ENCODE measurements at places on chromosomes 1 and 21. TPM values are rescaled to one million over a fixed set of nuclear protein-coding genes. Genes with fewer than 3 reads are reported as not detected.

DNA sequence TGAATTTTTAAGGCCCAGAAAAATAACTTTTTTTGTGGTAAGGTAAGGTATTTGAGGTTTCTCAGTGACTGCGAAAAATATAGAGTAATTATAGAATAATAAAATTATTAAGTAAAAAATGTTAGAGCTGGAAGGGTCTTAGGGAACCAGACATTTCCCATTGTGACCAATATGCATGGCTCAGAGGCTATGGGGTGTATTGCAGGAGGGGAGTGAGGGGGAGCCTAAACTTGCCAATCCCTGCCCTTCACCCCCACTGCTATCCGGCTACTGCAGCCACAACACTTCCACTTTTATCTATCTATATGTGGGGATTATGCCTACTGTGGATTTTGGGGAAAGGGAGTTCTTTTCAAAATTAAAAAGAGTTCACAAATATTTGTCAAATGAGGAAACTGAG, 7.6 kb upstream of the GADD45A start:
- no peak for ATAC-seq
- no peak overlapping the region for H3K27ac ChIP-seq
- no peaks in the 10 kb centered on the region for H3K4me1 ChIP-seq
- no peaks in the 10 kb centered on the region for H3K27me3 ChIP-seq

DNA sequence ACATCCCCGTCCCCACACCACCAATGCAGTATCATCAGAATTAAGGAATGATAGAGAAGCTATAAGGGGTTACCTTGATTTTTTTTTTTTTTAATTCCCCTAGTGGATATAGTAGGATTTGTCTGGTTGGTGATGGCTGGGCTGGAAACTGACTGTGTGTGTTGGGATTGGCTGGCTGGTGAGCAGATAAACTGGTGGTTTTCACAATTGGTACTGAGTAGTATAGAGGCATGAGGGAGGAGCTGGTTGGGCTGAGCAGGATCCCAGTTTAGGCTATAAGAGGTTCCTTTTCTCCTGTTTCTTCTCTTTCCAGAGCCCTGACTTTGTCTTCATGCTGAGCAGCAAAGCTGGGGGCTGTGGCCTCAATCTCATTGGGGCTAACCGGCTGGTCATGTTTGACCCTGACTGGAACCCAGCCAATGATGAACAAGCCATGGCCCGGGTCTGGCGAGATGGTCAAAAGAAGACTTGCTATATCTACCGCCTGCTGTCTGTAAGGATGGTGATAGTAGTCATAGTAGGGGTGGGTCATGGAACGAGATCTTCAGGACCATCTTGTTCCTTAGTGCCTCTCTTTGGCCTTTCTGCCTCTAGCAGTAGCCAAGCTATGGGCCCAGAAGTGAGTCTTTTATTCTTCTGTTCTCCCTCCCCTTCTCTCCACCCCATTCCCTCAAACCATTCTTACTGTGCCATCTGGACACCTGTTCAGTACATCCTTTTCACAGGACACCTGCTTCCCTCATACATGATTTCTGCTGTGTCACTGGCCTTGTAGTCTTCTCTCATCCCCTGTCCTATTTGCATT, 26.9 kb downstream of the RAD54L start:
- no peak overlapping the region for H3K4me3 ChIP-seq
- H3K36me3 ChIP-seq = peaks cover 20% of the 10 kb centered on the region
- no peak overlapping the region for H3K27ac ChIP-seq
- H3K4me1 ChIP-seq = no peaks in the 10 kb centered on the region
- H3K27me3 ChIP-seq = no peaks in the 10 kb centered on the region
- no peak for ATAC-seq

- H3K27ac ChIP-seq = no peak overlapping the region
- H3K4me3 ChIP-seq = no peak overlapping the region
- H3K27me3 ChIP-seq = no peaks in the 10 kb centered on the region
- ATAC-seq = no peak
Observed at GRCh38 chr1:54850069-54850730, 36.8 kb downstream of the DHCR24 start.

The ARL8A gene
- 45.4 TPM for total RNA-seq

The SLC1A7 gene
- total RNA-seq = 0.62 TPM

DNA sequence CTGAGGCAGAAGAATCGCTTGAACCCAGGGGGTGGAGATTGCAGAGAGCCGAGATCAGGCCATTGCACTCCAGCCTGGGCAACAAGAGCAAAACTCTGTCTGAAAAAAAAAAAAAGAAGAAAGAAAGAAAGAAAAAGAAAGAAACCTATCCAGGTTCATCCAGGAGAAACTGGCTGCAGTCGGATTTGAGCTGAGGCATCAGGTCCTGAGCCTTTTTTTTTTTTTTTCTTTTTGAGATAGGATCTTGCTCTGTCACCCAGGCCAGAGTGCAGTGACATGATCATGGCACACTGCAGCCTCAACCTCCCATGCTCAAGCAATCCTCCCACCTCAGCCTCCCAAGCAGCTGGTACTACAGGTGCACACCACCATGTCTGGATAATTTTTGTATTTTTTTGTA, 22.5 kb upstream of the LUZP1 start:
- no peak for ATAC-seq
- H3K4me3 ChIP-seq = no peak overlapping the region
- no peaks in the 10 kb centered on the region for H3K4me1 ChIP-seq
